ENCODE measurements at places on chromosomes 2 and 18.

- no peak for DNase-seq
These were observed 136.6 kb downstream of the ACOXL start for GRCh38 chr2:110868971-110869370.

DNA sequence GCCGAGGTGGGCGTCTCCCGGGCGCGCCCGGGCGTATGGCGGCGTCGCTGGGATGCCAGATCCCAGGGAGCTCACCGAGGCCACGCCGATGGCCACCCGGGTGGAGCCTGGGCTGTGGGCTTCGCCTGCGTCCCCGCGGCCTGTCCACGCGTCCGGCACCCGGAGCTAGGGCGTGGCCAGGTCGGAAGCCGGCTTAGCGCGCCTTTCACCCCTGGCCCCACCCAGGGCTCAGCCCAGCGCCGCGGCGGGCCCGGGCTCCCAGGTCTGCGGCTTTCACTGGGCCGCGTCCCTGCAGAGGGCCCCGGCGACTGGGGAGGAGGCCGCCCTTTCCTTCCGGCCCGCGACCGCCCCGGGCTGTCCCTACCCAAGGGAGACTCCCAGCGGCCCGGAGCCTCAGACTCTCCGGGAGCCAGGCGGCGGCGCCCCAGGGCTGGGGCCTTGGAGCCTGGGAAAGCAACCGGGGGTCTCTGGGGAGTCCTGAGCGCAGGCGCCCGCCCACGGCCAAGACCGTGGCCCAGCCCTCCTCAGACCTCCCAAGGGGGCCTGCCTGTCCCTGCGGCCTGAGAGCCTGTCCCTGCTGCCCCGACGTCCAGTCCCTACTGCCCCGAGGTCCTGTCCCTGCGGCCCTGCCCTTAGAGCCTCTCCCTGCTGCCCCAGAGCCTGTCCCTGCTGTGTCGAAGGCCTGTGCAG, 36.3 kb upstream of the ITM2C start:
- DNase-seq, result no peak

DNA sequence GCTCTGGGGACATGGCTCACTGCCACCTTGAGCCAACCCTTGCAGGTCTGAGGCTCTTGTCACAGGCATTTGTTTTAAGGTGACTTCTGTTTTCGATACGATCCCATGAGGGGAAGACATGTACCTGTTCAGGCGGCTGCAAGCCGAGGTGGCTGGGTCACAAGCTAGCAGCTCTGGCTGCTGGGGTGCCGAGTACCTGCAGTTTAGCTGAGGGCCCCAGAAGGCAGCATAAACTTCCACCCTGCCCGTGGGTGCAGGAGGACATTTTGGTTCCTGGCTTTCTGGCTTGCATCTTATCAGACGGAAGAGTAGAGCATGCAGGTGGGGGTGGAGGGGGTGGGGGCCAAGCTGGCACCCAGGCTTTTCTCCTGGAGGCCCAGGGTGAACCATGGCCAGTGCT, 28.4 kb downstream of the COA5 start:
- no peak for DNase-seq

DNA sequence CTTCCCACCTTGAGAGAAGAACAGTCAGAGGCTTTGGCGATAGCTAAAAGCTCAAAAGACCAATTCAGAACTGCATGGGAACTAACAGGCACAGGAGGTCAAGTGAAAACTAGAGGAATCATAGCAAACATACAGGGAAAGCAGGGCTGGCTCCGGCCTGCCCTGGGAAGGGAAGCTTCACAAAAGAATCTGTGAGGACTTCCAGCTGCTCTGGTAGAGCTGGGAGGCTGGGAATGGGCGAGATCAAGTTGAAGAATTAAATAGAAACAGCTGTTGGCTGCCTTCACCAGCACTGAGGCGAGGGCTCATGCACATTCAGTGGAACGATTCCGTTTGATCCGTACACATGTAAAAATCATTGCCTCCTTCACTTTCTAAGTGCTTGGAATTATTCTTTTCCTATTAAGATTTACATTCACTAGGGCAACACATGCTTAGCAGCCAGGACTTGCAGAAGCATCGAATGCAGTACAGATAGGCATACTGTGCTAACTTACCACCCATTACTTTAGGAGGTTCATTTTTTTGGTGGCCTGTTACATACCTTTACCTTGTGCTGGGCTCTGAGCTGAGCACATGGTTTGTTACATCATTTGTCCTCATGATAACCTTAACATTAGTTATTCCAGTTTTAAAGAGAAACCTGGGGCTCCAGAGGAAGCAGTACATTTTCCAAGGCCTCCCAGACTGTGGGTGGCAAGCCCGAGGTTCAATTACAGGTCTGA, 125.4 kb upstream of the RNF152 start:
- DNase-seq, result no peak

DNA sequence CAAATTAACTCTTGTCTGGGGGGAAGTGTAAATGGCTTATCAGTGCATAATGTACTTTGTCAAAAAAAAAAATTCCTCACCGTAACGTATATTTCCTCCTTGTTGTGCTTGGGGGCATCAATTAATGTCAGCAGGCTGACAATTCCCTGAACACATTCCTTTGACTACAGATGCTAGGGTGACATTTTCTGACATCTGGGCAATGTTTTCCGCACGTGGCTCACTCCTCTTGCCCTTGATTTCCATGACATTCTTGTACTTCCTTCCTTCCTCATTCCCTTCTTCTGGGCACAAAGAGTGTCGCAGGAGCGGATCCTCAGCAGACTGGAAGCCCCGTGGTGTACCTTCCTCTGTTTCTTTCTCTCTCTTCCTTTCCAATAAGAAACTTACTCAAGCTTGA, 173.7 kb downstream of the SP3 start:
- no peak for DNase-seq

DNA sequence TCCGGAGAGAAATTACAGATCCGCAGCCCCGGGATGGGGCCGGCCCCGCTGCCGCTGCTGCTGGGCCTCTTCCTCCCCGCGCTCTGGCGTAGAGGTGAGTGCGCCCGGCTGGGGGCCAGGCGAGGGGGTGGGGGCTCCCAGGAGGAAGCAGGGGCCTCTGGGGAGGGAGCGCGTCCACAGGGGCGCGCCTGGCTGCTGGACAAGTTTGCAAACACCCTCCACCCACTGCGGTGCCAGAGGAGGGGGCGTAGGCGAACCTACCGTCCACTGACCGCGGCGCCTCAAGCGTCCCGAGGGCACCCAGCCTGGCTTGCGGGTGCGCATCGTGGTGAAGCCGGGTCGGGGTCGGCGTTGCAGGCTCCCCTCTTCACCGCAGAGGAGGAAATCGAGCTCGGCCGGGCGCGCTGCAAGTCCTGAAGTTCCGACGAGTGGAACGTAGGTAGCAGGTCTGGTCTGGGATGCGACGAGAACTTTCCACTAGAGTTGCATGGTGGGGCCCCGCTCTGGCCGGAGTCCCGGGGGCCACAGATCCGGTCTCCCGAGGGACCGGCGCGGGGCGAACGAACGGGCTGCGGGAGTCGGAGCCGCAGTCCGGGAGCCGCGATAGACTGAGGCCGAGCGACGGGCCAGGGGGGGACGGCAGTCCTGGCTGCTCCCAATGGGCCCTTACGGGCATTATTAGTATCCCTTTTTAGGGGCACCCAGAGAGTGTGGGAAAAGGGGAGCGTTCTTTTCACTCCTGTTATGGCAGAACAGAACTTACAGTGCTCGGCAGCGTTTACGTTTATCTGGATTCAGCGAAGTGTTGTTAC, 502 bp downstream of the MERTK start:
- DNase-seq, result no peak

DNA sequence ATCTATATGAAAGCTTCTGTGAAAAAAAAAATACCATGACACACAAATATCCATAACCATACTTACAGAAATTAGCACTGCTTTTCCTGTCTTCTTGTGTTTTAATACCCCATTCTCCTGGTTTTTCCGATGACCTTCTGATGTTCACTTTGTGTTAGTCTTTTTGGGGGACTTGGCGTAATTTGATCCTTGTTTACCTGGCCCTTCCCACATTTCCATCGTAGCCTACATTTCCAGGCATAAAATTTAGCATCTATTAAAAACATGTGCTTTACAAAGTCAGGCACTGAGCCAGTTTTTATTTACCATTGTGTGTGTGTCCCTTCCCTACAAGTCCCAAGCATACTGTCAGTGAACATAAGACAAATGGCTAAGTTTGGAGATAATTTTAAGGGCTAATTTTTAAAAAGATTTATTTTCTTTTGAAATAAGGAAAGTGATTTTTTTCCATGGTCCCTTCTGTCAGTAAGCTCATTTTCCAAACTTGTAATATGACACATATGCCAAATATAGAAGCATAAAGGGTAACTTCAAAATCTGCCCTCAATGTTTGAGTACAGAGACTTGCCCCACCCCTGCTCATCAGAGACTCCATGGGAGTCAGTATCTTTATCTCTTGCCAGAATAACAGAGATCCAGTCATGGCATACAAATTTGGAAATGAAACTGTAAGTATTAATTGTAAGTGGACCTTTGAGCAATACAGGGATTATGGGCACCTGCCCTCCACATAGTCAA, 27.3 kb downstream of the SESTD1 start:
- DNase-seq, result no peak

DNA sequence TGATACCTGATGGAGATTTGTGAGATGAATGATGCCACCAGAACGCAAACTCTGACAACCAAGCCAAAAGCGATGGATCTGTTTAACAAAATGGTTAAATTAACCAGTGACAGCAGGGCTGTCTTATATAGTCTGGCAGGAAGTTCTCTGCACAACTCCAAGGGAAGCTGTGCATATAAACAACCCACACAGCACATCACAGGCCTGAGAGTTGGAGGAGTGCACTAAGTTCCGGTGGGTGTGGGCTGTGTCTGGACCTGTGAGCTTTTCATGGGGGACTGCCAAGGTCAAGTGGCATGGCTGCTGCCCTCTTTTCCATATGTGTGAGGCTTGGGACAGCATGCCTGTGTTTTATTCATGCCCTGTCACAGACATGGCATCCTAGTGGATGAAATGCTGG, 414.6 kb upstream of the TRIB2 start:
- DNase-seq, result no peak

GRCh38 chr2:122414902-122415301, 659.5 kb downstream of the TSN start:
- DNase-seq, result no peak

DNA sequence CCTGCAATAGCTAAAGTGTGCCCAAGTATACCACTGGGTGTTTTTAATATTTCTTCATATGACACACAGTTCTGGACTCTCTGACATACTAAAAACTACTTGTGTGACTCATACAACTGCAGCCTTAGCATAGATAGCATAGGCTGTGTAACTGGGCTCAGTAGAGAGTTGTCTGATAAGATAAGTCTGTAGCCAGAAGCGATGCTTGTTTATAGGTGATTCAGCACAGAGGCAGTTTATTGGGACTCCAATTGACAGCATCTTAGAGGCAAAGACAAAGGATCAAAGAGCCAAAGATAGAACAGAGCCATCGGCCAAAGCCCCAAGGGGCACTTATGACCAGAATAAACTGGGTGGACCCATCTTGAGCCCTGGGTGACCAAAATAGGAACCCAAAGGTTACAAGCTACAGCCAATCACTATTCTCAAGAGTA, 42.3 kb downstream of the AAK1 start:
- DNase-seq, result no peak

DNA sequence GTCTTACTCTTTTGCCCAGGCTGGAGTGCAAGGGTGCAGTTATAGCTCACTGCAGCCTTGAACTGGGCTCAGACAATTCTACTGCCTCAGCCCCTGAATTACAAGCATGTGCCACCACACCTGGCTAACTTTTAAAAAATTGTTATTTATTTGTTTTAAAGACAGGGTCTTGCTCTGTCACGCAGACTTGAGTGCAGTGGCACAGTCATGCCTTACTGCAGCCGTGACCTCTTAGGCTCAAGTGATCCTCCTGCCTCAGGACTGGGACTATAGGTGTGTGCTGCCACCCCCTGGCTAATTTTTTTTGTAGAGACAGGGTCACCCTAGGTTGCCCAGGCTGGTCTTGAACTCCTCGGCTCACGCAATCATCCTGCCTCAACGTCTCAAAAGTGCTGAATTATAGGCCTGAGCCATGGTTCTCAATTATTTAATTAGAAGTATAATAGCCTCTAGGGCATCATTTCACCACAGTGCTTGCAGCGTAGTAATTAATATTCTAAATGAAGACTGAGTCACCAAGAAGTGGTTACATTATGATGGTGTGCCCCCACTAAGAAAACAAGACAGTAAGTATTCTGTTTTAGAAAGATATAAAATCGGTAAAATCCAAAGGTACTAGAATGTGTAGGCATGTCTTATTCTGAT, 69.6 kb downstream of the EML4 start:
- DNase-seq, result peak; percentile 5

DNA sequence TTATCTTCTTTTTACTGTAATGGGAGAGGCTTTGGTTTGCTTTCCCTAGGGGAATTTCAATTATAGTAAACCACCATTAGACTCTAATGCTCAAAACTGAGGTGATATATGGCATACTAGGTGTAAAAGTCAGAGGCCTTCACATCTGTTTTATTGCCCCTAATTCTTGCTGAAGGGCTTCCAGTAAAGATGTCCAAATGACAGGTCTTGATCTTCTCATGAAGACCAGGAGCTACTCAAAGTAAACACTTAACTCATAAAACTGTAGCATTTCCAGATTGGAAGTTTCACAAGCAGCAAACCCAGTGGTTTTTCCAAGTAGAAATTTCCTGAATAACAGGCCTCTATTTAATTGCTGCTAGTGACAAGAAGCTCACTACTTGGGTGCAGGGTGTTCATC, 286.8 kb downstream of the RBM43 start:
- DNase-seq, result no peak
